Activated CD4-positive, alpha-beta T cell treated with anti-CD3 and anti-CD28 coated beads, Interleukin-2, amount 10 ng/mL, durations not matched to agents 24 days and 14 days (primary cell): ENCODE measurements at places on chromosomes 1 and 21.

- no peak for DNase-seq
These were observed 31.1 kb downstream of the FYB2 start for GRCh38 chr1:56788102-56788501.

DNA sequence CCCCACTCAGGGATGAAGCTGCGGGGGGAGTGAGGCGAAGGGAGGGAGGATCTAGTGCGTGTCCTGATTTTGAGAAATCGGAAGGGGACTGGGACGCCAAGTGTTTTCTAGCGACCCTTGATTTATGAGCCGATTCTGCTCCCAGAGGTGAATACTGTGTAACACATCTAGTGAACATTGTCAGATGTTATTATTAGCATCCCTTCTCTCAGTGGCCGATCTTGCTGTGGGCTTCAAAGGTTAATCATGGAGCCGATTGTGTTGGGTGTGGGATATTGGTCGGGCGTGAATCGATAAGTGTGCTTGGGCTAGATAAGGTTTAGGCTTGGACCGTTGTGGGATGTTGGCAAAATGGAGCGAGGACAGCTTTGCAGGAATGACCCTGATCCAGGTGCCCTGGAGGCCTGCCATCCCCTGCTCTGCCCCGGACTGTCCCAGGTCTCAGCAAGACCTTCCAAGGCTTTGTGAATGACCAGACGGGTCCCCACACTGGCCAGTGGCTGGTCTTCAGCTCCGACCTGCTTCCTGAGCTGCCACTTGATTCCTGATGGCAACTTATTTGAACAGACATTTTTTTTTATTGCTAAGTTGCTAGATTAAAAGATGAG is 2.2 kb downstream of the AJAP1 start:
- DNase-seq, result no peak

- peak; percentile 57 for DNase-seq
These were observed 58.7 kb downstream of the RABGAP1L start for GRCh38 chr1:174217787-174218574.

DNA sequence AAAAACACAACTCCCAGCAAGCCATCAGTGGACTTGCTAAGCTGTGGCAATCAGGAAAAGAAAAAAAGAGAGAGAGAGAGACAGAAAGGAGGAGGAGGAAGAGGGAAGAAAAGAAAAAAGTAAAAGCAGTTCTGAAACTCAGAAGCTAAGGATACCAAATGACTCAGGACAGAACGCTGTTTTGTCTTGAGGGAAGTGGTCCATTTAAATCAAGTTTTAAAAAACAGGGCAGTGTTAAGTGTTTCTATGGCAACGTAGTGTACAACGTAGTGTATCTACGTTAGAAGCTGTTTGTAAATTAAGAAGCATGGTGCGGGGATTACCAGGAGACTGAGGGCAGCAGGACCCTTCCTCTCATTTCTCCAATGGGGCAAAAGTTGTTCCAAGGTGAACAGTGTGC is 5.8 kb downstream of the ADORA3 start:
- no peak for DNase-seq

GRCh38 chr1:208799186-208799585 is 555.0 kb upstream of the PLXNA2 start:
- DNase-seq, result no peak

- DNase-seq, result no peak
These were observed 25.3 kb downstream of the BRINP3 start for GRCh38 chr1:190452272-190452848.

DNA sequence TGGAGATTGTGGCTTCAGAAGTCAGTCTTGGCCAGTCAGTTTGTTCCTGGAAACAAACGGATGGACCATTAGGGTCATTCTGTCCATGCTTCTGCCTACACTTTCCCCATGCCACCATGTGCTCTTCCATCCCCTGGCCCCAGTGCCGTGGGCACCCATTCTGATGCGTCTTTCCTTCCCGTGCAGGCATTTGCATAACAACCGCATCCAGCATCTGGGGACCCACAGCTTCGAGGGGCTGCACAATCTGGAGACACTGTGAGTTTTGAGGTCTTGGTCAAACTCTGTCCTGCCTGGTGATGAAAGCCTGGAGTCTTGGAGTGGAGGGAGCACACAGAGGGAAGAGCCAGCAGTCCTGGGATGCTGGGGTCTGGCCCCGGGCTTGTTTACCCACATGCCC is 61.1 kb downstream of the UBE2T start:
- DNase-seq, result no peak

GRCh38 chr1:235763962-235764361 is 102.7 kb downstream of the LYST start:
- DNase-seq, result peak; percentile 69

DNA sequence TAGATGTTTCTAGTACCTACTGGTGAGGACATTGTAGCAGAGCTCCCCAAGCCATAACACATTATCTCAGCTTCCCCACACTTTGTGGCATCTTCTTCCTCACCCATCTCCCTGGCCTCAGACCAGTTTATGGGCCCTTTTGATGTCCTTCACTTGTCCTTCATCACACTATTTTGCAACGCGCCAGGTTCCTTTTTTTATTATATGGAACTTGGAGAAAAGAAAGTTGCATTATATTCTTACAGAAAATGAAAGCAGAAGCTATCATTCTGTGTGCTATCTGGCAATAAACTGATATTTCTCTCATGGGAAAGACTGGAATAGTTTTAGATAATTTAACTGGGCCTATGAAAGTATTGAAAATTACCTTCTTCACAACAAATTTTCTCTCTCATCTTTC is 196.9 kb upstream of the ETV3 start:
- no peak for DNase-seq

GRCh38 chr1:26541431-26541815 is 11.9 kb downstream of the RPS6KA1 start:
- no peak for DNase-seq

- peak; percentile 28 for DNase-seq
These were observed 70.2 kb downstream of the CCDC30 start for GRCh38 chr1:42533101-42533863.

- DNase-seq, result no peak
These were observed 4.1 kb downstream of the RNF223 start for GRCh38 chr1:1069711-1070676.

DNA sequence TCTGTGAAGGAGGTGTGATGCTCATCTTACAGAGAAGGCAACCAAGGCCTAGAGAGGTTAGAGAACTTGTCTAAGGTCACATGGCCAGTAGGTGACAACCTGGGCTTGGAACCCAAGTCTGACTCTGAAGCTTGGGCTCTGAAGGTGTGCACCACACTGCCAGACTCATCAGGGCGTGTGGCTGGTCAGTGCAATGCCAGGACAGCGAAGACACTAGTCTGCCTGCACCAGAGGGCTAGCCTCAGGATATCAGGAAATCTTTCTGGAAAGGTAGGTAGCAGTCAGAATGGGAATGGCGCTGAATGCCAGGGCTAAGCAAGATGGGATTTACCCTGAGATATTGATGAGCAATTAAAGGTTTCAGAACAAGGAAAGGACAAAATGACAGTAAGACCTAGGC is 34.9 kb downstream of the ELK4 start:
- no peak for DNase-seq

- no peak for DNase-seq
These were observed 38.3 kb upstream of the BCL10 start for GRCh38 chr1:85314726-85315125.

DNA sequence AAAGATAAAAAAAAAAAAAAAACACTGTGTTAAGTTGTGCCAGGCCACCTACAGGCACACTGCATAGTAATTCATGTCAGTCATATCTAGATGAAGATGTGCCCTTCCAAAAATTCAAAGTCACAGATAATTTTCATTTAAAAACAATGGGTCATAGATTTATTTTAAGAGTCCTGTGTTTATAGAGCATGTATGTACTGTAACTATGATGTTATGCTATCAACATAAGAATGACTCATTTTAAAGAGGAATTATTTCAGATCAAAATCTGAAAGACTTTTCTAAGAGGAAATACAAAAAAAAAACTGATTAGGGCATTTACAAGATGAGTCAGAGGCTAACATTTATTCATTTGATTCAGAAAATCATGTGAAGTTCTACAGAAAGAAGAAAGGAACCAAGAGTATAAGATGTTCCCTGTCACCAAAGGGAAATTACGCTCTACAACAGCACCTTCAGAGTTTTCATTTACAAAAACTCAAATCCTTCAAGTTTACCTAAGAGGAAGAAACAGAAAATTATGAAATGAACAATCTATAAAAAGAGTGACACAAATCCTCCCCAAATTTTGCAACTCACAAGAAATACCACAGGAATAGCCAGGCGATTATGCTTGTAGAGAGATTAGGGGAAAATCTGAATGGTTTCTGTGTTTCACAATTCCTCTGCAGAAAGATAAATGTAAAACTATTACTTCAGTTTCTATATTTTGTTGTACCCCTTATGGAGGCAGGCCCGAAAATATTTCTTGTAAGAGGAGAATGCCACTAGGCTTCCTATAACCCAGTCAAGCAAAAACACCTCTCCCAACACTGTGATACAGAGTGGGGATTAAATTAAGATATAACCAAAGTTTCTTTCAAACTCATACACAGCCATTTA is 13.8 kb downstream of the TP53BP2 start:
- DNase-seq, result no peak

GRCh38 chr1:59682396-59683080 is 132.2 kb upstream of the HOOK1 start:
- DNase-seq, result no peak

GRCh38 chr1:1827089-1827848 is 49.0 kb upstream of the NADK start:
- DNase-seq, result no peak

DNA sequence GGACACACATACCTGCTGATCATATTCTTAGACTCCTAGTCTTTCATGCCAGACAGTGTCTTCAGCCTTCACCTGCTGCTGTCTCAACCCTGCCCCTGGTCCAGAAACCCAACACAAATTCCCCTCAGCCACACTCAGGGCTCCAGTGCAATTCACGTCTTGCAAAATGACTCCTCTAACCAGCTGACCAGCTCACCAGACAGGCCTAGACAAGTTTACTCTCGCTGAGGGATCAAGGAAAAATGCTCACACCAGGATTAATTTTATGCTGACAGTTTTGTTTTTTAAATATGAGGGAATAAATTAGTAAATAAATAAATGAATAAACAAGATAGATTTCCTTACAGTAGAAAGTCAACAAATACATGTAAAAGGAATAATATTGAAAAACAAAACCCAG is 28.5 kb downstream of the CCDC185 start:
- no peak for DNase-seq

- no peak for DNase-seq
These were observed 258.7 kb upstream of the ADGRL4 start for GRCh38 chr1:79264975-79265818.

DNA sequence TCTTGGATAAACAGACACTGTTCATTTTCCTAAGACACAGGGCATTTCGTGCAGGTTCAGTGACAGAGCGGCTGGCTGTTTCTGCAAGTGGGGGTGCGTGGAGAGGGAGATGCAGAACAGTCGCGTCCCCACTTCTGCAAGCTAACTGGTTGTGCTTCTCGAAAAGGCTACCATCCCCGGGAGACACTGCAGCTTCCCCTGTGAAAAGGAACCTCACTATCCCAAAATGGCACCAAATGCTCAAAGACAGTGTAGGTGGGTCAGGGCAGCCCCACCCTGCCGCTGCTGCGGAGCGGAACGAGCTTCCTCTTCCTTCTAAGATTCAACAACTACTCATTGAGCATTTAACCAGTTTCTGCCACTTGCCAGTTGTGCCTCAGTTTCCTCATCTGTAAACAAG is 19.2 kb upstream of the BACE2 start:
- no peak for DNase-seq

GRCh38 chr1:35558374-35559316 is 1.0 kb downstream of the NCDN start:
- DNase-seq, result peak; percentile 73

DNA sequence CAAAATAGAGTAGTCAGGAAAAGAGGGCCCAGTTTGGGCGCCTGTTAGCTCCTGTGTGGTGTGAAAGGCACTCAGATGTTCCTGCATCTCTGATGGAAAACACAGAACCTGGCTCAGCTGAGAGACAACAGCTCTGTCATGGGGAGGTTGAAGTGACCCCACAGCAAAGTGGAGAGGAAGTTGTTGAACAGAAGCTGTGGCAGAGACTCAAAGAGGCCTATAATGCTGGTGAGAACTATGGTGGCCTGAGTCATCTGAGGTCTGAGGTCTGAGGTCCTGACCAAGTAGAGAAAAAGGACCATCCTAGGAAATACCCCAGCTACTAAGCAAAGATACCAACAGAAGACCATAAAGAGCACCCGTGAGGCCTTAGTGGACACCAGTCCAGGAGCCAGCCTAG is 45.6 kb upstream of the JAK1 start:
- DNase-seq, result peak; percentile 55

DNA sequence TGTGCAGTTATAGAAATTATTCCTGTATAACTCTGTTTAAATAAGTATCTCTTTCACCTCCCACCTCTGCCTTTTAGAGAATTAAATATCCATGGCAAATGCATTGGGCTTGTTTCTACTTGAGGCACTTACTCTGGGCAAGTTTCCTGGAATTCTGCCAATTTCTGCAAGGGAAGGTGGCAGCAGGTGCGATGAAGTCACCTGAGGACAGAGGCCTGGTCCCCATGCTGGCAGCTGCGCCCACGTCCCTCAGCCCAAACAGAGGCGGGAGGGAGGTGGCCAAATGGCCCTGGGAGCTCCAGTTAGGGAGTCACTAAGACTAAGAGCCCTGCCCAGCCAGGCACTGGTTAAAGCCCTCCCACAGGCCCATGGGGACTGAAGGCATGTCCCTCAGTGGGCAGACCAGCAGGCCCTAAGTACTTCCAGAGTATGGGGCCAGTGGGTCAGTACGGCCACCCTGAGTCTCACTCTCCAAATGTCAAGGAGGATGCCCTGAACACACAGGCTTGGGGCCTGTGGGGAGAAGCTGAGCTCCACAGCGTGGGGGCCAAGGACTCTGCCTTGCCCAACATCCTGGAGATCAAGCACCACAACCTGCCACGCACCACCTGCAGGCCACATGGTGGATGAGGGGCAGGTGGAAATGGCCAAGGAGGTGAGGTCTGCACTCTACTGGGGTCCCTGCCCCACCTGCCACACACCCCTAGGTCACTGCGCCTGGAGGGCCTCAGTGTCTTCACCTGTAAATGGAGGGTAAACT is 19.4 kb downstream of the ACOT7 start:
- no peak for DNase-seq

GRCh38 chr1:165494949-165495857 is 48.6 kb upstream of the LRRC52 start:
- DNase-seq, result no peak

- no peak for DNase-seq
These were observed 157.6 kb downstream of the EDEM3 start for GRCh38 chr1:184596950-184597645.

GRCh38 chr1:58782178-58783089 is 1.4 kb downstream of the JUN start:
- DNase-seq, result peak; percentile 90

GRCh38 chr21:26140164-26140579 is 30.4 kb downstream of the APP start:
- no peak for DNase-seq

DNA sequence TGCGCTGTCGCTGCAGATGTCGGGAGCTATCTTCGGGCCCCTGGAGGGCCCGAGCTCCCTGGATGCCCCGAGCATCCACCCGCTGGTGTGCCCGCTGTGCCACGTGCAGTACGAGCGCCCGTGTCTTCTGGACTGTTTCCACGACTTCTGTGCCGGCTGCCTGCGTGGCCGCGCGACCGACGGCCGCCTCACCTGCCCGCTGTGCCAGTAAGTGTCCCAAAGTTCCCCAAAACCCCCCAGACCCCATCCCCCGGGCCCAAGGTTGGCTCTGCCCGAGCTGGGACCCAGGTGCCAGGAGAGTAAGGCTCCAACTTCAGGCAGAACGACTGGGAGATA is 569 bp downstream of the RNF207 start:
- DNase-seq, result no peak

- no peak for DNase-seq
These were observed 37.1 kb downstream of the EIF2B3 start for GRCh38 chr1:44949286-44949685.
